ENCODE measurements at places on chromosomes 4 and X. TPM values are rescaled to one million over a fixed set of nuclear protein-coding genes. Genes with fewer than 3 reads are reported as not detected.

- no peak overlapping the region for H3K27ac ChIP-seq
- no peaks in the 10 kb centered on the region for H3K4me1 ChIP-seq
- no peak overlapping the region for H3K4me3 ChIP-seq
- no peaks in the 10 kb centered on the region for H3K36me3 ChIP-seq
- H3K27me3 ChIP-seq, result no peaks in the 10 kb centered on the region
These were observed 98.0 kb upstream of the SORBS2 start for GRCh38 chr4:185909972-185910371.

- no peaks in the 10 kb centered on the region for H3K4me1 ChIP-seq
- DNase-seq, result no peak
- no peaks in the 10 kb centered on the region for H3K36me3 ChIP-seq
- H3K4me3 ChIP-seq, result no peak overlapping the region
These were observed 93.3 kb downstream of the GRIA3 start for GRCh38 chrX:123277347-123277746.

DNA sequence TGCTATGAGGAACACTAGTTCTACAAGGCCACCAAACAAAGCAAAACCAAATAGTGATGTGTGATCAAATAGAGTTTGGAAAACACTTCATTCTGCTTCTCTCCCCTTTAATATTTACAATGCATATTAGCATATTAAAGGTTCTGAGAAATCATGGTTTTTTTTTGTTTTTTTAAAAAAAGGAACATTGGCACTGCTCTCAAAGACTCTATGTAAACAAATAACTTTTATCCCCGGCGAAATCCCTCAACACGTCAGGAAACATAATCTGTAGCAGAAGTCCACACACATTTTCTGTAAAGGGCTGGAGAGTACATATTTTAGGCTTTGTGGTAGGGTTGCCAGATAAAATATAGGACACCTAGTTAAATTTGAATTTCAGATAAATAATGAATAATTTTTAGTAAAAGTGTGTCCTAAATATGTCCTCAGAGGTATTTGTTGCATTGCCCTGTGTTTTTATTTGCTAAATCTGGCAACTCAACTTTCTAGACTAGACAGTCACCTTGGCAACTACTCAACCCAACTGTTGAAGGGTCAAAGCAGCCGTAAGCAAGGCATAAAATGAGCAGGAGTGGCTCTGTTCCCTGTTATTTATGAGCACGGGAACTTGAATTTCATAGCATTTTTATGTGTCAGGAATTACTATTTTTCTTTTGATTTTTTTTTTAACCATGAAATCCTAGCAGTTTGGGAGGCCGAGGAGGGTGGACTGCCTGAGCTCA, 8.6 kb downstream of the SPATA4 start:
- H3K4me1 ChIP-seq, result no peaks in the 10 kb centered on the region
- H3K4me3 ChIP-seq, result no peak overlapping the region
- no peaks in the 10 kb centered on the region for H3K36me3 ChIP-seq
- DNase-seq, result no peak
- H3K27me3 ChIP-seq, result peaks cover 53% of the 10 kb centered on the region

The SLC16A2 gene
- 0.12 TPM for total RNA-seq

DNA sequence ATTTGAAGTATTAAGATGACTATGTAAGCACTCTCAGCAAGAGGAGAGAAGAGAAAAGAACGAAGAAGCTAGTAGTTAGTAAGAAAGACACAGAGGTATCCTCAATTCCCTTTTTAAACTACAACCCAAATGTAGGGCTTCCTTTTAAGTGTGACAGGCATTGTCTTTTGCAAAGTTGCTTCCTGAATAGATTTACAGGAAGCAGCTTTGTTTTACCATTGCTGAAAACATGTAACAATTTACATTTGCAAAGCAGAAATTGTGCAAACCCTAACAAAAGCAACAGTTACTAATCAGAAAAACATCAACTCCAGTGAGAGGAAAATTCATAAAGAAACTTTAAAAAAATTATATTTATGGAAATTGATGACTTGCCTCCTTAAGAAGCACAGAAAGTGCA, 96.4 kb downstream of the FAM13A start:
- no peaks in the 10 kb centered on the region for H3K36me3 ChIP-seq
- H3K27me3 ChIP-seq, result peaks cover 4% of the 10 kb centered on the region
- no peak for DNase-seq
- H3K4me1 ChIP-seq, result no peaks in the 10 kb centered on the region
- H3K27ac ChIP-seq, result no peak overlapping the region

DNA sequence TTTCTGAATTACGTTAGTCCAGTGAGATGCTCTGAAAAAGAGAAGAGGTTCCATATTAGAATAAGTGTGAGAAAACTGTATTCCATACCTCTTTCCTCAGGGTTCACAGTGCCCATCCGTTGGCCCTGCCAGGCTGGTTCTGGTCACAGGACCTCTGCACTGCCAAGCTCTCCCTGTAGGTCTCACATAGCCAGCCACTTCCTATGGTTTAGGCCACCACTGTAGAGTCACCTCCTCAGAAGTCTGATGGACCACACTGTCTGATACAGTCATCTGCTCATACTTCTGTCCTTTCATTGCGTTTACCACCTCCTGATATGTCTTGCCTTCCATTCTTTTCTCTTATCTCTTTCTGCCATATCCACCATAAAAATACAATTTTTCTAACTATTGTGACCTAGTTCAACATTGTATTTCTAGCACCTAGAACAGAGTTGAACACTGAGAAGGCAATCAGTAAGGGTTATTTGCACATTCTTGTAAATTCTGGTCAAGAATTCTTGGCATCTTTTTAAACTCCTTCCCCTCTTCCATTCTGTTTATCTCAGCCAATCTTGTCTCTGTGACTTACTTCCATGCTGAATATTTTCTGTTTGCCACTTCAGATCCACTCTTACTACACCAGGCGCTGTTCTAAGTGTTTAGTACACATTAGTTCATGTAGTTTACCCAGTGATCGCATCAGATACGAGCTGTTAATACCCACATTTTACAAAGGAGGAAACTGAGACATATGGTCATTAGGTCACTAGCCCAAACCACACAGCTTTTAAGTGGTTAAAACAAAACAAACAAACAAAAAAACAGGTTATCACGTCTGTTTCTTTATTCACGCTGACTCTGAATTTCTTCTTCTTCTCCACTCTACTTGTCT, 125.6 kb downstream of the CBR4 start:
- no peak for DNase-seq
- H3K4me1 ChIP-seq, result peaks cover 5% of the 10 kb centered on the region
- H3K4me3 ChIP-seq, result no peak overlapping the region
- no peak overlapping the region for H3K27ac ChIP-seq
